ENCODE measurements at places on chromosomes 7 and 10. TPM values are rescaled to one million over a fixed set of nuclear protein-coding genes. Genes with fewer than 3 reads are reported as not detected.

MYO3A gene
- total RNA-seq = 0.49 TPM

OR9A2 gene
- total RNA-seq = not detected

POLR2J2 gene
- 3.4 TPM for total RNA-seq

PFKFB3 gene
- total RNA-seq = 311 TPM

OR6B1 gene
- total RNA-seq = not detected

BMPER gene
- 0.54 TPM for total RNA-seq

CHN2 gene
- total RNA-seq = 44.7 TPM

DTX2 gene
- total RNA-seq = 21.3 TPM

SP8 gene
- not detected for total RNA-seq

HMX3 gene
- total RNA-seq = not detected

LRRC18 gene
- total RNA-seq = not detected

HYAL4 gene
- not detected for total RNA-seq

MMD2 gene
- not detected for total RNA-seq

ADRA2A gene
- 6.9 TPM for total RNA-seq

LIPJ gene
- not detected for total RNA-seq

TUBAL3 gene
- total RNA-seq = not detected

CADPS2 gene
- total RNA-seq = 32.5 TPM

PILRA gene
- 8.5 TPM for total RNA-seq

HOXA9 gene
- total RNA-seq = not detected

OR2A12 gene
- total RNA-seq = not detected

SPDYE11 gene
- total RNA-seq = not detected

PNLIPRP2 gene
- total RNA-seq = 2.3 TPM

RSPH10B gene
- total RNA-seq = not detected

SPDYE5 gene
- total RNA-seq = not detected

PARD3 gene
- total RNA-seq = 16.7 TPM

LOXL4 gene
- 24.5 TPM for total RNA-seq

TMEM196 gene
- not detected for total RNA-seq

DPYSL4 gene
- total RNA-seq = 0.28 TPM

ATP6V0A4 gene
- not detected for total RNA-seq

LRIT1 gene
- not detected for total RNA-seq

PAOX gene
- 7.0 TPM for total RNA-seq

VWA2 gene
- 0.28 TPM for total RNA-seq

EXOC6 gene
- 16.8 TPM for total RNA-seq

RET gene
- total RNA-seq = 0.14 TPM

DKK1 gene
- 0.78 TPM for total RNA-seq

GSAP gene
- 19.6 TPM for total RNA-seq

ZNF789 gene
- total RNA-seq = 12.4 TPM

TMUB1 gene
- total RNA-seq = 25.7 TPM

FKBP6 gene
- total RNA-seq = not detected

SPDYE16 gene
- 1.4 TPM for total RNA-seq

FOXK1 gene
- total RNA-seq = 34.3 TPM

MYPN gene
- not detected for total RNA-seq

JAKMIP3 gene
- total RNA-seq = 0.42 TPM

LSM8 gene
- total RNA-seq = 19.4 TPM

TRIM73 gene
- 2.5 TPM for total RNA-seq

C10orf95 gene
- total RNA-seq = not detected

SLC26A3 gene
- total RNA-seq = not detected

VSTM2A gene
- total RNA-seq = not detected

OLAH gene
- 2.5 TPM for total RNA-seq

PAX4 gene
- not detected for total RNA-seq

IFIT3 gene
- total RNA-seq = 9.6 TPM

GIMAP1 gene
- 7.8 TPM for total RNA-seq

CCNY gene
- total RNA-seq = 40.1 TPM

FAM24B gene
- total RNA-seq = 4.8 TPM

COL28A1 gene
- 3.0 TPM for total RNA-seq

EPHA1 gene
- 0.49 TPM for total RNA-seq

ADAMTS14 gene
- total RNA-seq = not detected

CUZD1 gene
- total RNA-seq = not detected

Data from thoracic aorta (tissue), 2 donors.